ENCODE measurements at places on chromosomes 7 and 10.

- DNase-seq: no peak
Observed at GRCh38 chr7:2166625-2167280, 66.0 kb downstream of the MAD1L1 start.

DNA sequence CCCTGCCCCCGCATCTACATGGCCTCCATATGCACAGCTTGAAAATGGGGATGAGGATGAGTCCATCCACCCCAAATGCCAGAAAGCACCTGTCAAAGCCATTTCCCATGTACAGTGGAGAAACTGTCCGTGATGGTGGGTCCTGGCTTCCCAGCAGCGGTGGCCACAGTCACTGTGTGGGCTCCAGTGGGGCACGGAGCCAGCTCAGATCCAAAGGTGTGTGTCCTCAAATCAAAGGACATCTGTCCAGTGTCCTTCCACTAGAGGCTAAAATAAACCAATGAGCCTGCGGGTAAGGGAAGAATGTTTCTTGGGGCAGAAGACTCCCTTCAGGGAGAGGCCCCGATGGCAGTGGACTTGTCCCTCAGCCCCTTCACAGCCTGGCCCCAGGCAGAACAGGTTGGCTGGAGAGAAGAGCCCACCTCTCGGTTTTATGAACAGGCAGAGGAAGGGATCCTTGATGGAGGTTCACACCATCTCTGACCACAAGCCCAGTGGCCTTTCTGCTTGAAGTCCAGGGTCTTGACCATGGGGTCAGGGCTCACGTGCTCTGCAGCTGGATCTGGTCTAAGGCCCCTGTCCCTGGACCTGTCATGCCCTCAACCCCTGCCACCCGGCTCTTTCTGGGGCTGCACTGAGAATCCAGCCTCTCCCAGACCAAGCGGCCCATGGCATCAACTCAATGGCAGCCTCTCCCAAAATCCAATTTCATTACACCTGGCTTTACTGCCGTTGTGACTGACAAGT lies 106.9 kb downstream of the TCERG1L start:
- no peak for DNase-seq

DNA sequence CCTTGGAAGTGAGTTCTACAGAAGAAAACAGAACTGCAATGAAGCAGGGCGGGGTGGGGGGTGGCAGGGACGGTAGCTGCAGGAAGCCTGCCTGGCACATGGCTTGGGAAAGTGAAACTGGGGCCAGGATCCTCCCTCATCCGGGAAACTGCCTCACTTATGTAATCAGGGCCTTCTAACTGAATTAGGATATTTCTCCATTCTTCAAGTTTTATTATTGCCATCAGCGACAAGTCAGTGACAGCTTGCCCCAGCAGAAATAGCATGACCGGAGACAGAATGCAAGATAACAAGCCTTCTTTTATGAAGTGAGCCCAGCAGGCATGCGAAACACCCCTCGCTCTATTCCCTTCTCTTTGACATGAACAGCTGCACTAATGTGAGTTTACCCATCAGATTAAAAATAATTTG lies 77.5 kb upstream of the CACUL1 start:
- DNase-seq: peak; percentile 78

- peak; percentile 71 for DNase-seq
Observed at GRCh38 chr10:8873310-8873709, 818.8 kb downstream of the GATA3 start.

- DNase-seq: no peak
Observed at GRCh38 chr10:29355411-29355991, 66.6 kb downstream of the LYZL1 start.

DNA sequence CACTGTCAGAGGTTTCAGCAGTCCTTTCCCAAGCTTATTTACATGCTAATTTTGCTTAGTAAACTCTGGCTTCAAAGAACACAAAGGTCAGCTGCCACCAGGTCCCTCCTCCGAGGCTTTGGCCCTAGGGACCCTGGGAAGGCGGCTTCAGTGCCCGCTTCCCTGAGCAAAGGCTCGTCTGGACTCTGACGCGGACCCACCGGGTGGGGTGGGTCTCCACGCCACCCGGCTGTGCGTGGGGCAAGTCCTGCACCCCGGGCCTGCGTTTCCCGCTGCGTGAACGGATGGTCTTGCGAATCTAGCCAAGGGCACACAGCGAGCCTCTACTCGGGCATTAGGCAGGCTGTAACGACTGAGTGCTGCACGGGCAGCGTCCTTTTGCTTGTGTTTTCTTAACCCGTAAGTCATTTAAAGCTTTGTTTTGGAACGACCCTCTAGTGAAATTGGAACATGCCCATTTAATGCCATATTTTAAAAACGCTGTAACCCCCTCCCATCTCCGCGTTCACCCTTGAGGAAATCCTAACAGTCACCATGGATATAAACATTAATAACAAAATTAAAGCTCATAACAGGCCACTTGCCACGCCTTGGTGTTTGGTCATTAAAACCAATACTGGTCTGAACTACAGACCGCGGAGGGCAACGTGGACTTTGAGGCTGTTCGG lies 828 bp downstream of the BNIP3 start:
- DNase-seq: no peak

DNA sequence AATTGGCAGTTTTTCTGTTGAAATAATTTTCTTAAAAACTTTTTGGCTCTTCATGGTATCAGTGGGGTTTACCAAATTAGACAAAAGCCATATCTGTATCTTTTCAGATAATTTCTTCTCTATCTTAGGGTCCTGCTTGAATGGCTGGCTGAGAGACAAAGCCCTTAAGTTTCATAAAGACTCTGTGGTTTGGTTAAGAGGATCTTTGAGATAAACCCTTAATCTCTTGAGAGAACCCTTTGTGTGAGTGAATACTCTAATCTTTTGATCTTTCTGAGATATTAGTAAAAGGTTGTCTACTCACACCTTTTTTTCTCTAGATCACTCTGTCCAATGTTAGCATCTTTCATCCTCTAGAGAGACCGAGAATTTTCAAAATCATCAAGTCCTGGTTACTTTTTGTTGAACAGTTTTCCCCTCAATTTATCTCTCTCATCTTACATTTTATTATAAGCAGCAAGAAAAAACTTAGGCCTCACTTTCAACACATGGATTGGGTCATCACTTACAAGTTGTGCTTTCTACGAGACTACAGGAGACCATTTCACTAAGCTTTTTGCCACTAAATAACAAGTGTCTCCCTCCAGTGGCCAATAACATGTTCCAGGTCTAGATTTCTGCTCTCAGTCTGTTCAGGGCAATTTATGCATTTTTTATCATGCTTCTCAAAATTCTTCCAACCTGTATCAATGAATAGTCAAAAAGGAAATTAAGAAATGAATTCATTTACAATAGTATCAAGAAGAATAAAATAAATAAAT lies 28.4 kb downstream of the DNAJC9 start:
- no peak for DNase-seq
